ENCODE measurements at places on chromosomes 12 and 14. TPM values are rescaled to one million over a fixed set of nuclear protein-coding genes. Genes with fewer than 3 reads are reported as not detected.
A peak's percentile ranks its signal among the peaks of the same experiment; 100 is the strongest.

FSCB gene
- not detected for total RNA-seq

NRL gene
- 2.4 TPM for total RNA-seq

KCNC2 gene
- total RNA-seq, result not detected

KLHL33 gene
- total RNA-seq, result not detected

CYP27B1 gene
- 2.6 TPM for total RNA-seq

GPR132 gene
- 1.7 TPM for total RNA-seq

CACNA1C gene
- 2.2 TPM for total RNA-seq

MUCL1 gene
- 1,397 TPM for total RNA-seq

- DNase-seq, result no peak
Measured at GRCh38 chr12:4710113-4710512, 10.1 kb upstream of the GALNT8 start.

DNA sequence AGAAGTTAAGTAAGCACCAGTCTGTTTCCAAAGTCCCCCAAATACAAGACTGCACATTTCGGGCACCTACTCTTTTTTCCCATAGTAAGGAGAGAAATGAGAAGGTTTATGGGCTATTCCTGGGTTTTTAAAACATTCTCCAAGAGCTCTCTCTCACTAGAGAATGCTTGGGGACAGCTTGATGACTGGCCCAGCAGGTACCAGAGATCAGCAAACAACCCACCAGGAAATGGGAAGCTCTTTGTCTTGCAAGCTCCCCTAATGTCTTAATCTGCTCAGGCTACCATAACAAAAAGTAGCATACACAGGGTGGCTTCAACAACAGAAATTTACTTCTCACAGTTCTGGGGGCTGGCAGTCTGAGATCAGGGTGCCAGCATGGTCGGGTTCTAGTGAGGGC lies 41.8 kb upstream of the CRY1 start:
- DNase-seq, result no peak

GRCh38 chr12:52202361-52203078 lies 10.7 kb upstream of the KRT80 start:
- peak; percentile 62 for DNase-seq

GRCh38 chr14:68216079-68216478 lies 396.5 kb downstream of the RAD51B start:
- DNase-seq, result no peak

GRCh38 chr14:69685218-69685616 lies 73.8 kb downstream of the SUSD6 start:
- DNase-seq, result no peak

DNA sequence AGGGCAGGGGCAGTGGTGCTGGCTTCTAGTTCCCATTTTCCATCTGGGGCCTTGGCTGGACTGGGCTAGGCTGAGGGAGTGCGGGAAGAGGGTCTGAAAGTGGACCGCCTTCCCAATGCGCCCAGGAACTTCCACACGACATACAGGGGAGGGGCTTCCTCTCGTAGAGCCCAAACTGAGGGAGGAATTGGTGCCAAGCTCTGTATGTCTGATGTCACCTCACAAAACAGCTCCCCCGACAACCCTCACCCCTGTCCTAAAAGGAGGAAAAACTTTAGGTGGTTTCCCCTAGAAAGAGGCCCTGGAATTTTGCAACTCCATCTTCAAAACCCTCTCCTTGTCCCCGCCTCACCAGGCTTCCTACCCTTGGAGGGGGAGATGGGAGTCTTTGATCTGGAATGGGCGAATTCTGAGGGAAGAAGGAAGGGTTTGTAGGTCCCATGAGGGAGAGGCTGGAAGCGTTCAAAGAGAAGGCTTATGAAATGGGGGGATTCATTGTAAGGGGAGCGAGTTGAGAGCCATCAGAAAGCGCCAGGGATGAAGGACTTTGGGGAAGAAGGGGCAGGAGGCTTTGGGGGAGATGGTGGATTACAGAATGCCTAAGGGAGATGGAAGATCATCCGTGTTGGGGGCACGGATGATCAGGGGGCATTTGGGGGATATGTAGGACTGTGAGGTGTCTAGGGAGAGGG lies 844 bp downstream of the GLTP start:
- DNase-seq, result no peak

DNA sequence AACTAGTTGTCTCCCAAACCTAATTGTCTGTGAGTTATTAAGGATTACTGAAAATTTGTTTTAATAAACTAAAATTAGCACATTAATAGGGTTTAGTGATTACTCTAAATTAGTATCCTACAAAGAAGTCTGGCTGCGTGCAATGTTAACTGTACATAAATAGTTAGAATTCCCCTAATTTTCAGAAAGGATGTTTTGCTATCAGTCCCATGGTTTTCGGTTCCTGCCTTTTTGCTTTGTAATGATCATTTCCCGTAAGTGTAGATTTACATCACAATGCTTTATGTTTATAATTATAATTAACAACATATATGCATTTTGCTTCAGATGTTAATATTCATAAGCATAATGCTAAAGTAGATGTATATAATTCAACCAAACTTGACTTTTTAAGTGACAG lies 19.8 kb upstream of the LYZ start:
- DNase-seq, result no peak

GRCh38 chr14:51783765-51784164 lies 76.6 kb upstream of the GNG2 start:
- DNase-seq, result no peak

GRCh38 chr14:38989922-38990546 lies 113.0 kb downstream of the SEC23A start:
- no peak for DNase-seq

DNA sequence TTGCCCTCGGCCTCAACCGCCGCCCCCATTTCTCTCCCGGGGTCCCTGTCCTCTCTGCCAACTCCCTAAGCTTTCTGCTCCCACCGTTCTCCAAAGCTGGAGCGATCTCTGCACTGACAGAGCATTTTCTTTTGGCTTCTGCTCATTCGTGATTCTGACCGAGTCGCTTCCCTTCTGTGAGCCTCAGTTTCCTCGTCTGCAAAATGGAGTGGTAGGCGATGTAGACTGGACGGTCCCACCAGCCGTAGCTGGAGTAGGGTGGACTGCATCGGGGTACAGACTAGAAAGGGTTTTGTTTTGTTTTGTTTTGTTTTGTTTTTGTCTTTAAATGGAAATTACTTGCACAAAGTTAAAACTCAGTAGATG lies 2.4 kb downstream of the VSX2 start:
- DNase-seq, result no peak

- no peak for DNase-seq
Measured at GRCh38 chr12:123990511-123990910, 17.5 kb downstream of the ZNF664 start.

DNA sequence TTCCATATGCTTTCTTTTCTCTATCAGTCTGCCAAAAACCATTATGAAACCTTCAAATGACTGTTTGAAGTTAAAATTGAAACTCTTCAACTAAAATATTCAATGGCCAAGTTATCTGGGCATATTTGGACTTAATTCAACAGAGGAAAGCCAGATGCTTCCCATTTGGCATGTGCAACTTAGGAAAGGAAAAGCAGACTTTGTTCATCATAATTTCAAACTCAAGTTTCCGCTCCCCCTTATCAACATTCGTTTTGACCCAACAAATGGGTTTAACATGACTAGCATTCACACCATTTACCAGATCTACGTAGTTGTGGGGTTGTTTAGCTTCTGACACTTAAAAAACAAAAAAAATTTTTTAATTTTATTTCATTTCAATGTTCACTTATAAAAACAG lies 75.7 kb downstream of the PLEKHG7 start:
- no peak for DNase-seq

DNA sequence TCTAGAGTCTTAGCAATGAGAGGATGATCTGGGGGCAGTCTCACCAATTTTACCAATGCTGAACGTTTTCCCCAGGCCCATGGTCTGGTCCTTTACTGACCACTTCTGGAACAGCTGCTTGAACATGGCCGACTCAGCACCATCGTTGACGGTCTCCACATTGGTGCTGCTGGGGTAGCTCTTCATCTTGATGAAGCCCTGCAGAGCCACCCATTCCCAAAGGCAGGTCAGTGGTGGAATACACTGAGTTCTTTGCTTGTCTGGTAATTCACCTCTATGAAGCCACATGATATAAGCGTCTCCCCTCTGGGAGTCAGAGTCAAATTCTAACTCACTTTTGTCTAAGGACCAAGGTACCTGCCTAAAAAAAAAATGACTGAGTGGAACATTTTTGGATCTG lies 10.2 kb downstream of the AVIL start:
- DNase-seq, result no peak

GRCh38 chr12:112905451-112906089 lies 1.2 kb upstream of the OAS1 start:
- DNase-seq, result no peak

GRCh38 chr12:14937689-14938088 lies 648 bp downstream of the ERP27 start:
- no peak for DNase-seq

DNA sequence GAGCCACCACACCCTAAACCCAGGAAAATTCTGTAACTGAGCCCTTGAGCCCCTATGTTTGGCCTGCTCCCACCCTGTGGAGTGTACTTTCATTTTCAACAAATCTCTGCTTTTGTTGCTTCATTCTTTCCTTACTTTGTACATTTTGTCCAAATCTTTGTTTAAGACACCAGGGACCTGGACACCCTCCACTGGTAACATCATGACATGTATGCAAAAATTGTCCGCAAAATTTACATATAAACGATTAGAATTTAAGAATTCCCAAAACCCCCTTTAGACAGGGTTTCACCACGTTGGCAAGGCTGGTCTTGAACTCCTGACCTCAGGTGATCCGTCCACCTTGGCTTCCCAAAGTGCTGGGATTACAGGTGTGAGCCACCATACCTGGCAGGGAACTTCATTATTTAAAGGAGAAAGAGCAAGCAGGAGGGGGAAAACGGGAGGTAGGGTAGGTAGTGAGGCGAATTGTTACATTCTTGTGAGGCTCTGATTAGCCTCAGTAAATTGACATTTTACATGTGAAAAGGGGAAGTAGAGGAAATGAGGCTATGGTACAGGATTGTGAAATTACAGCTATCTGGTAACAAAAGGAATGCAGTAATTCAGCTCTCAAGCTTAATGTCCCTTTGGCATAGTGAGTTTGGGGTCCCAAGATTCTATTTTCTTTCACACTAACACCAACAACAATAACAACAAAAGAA lies 27.6 kb downstream of the TUBA1A start:
- DNase-seq, result no peak

DNA sequence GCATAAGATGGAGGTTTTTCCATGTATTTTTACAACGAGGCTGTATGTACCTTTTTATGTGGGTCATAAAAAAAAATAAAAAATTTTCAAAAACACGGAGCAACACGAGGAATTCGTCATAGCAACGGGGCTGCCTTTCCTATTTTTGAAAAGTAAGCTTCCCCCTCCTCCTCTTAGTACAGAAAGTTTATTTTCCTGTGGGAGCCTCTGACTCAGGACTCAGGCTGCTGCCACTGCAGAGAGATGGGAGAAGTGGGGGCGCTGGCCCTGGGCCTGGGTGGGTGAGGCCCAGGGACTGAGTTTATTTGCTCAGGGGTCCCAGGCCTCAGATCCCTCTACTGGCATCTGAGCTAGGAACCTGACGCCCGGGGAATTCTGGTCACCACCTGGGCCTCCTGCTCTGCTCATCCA lies 10.2 kb upstream of the CMKLR1 start:
- no peak for DNase-seq

- no peak for DNase-seq
Measured at GRCh38 chr14:94907626-94908261, 137.8 kb upstream of the GSC start.

DNA sequence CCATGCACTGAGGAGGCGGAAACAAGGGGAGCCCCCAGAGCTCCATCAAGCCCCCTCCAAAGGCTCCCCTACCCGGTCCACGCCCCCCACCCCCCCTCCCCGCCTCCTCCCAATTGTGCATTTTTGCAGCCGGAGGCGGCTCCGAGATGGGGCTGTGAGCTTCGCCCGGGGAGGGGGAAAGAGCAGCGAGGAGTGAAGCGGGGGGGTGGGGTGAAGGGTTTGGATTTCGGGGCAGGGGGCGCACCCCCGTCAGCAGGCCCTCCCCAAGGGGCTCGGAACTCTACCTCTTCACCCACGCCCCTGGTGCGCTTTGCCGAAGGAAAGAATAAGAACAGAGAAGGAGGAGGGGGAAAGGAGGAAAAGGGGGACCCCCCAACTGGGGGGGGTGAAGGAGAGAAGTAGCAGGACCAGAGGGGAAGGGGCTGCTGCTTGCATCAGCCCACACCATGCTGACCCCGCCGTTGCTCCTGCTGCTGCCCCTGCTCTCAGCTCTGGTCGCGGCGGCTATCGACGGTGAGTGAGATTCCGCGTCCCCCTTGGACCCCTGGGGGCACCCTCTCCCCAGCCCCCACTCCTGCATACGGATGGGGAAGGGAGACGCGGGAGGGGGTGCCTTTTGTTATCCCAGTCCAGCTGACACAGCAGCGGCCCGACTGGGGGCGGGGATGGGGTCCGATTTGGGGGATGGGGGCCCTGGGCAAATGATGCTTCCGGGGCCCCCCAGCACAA lies 400 bp downstream of the LRP1 start:
- DNase-seq, result no peak

All from suprapubic skin (tissue), 4 donors.